ENCODE measurements at places on chromosomes 2 and 18. TPM values are rescaled to one million over a fixed set of nuclear protein-coding genes. Genes with fewer than 3 reads are reported as not detected.

- H3K27ac ChIP-seq: peak overlapping the region; percentile 22
- DNase-seq: no peak
- peaks cover 20% of the 10 kb centered on the region for H3K36me3 ChIP-seq
- H3K4me1 ChIP-seq: peaks cover 78% of the 10 kb centered on the region
Measured at GRCh38 chr2:98701230-98701629, 29.7 kb downstream of the MGAT4A start.

Gene SCN7A
- not detected for total RNA-seq

GRCh38 chr18:6341709-6342108 lies 73.0 kb downstream of the L3MBTL4 start:
- no peaks in the 10 kb centered on the region for H3K27me3 ChIP-seq
- H3K27ac ChIP-seq: no peak overlapping the region
- no peaks in the 10 kb centered on the region for H3K4me1 ChIP-seq

Gene USP40
- total RNA-seq: 12.0 TPM

DNA sequence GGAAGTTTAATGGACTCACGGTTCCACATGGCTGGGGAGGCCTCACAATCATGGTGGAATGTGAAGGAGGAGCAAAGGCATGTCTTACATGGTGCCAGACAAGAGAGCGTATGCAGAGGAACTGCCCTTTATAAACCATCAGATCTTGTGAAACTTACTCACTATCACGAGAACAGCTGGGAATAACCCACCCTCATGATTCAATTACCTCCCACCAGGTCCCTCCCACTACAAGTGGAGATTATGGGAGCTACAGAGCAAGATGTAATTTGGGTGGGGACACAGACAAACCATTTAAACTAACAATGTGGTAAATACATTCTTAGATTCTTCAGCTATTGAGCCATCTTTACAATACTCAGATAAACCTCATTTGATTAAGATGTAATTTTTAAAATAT lies 176.1 kb downstream of the SH3BP4 start:
- no peak for DNase-seq
- H3K4me1 ChIP-seq: no peaks in the 10 kb centered on the region
- H3K36me3 ChIP-seq: no peaks in the 10 kb centered on the region

Gene SP9
- total RNA-seq: not detected

DNA sequence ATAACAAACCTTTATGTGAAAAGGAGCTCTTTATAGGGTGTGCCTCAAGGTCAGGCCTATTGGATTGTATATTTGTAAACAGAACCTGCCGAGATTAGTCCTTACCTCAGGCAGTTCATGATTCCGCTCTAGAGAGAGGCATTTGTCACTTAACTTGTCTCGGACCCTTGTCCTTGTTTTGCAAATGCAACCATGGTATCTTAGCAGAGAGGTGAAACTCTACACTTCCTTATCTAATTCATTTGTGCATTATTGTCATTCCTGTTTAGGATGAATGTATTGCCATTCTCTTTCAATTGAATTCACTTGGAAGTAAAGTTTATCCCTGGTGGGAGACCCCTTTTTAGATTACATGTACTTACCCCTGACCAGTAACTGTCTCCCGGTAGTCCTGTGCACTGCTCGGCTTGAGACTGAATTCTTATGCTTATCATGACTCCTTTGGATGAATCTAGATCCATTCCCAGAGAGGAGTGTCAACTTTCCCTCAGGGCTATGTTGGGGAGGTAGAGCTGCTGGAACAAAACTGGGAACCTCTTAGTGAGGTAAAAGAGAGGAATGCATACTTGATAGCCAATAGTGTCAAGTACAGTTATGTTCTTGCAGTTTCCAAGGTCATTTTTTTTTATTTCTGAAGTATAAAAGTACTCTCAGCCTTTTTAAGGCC lies 46.6 kb downstream of the SGPP2 start:
- no peaks in the 10 kb centered on the region for H3K36me3 ChIP-seq
- no peak overlapping the region for H3K4me3 ChIP-seq
- peaks cover 10% of the 10 kb centered on the region for H3K27me3 ChIP-seq
- H3K4me1 ChIP-seq: no peaks in the 10 kb centered on the region
- H3K27ac ChIP-seq: no peak overlapping the region
- DNase-seq: no peak

GRCh38 chr2:162258686-162259085 lies 15.4 kb upstream of the FAP start:
- no peaks in the 10 kb centered on the region for H3K36me3 ChIP-seq
- no peak overlapping the region for H3K27ac ChIP-seq
- peaks cover 11% of the 10 kb centered on the region for H3K4me1 ChIP-seq
- H3K4me3 ChIP-seq: no peak overlapping the region
- H3K27me3 ChIP-seq: peaks cover 2% of the 10 kb centered on the region

- no peaks in the 10 kb centered on the region for H3K36me3 ChIP-seq
- no peaks in the 10 kb centered on the region for H3K4me1 ChIP-seq
- no peak for DNase-seq
- no peaks in the 10 kb centered on the region for H3K27me3 ChIP-seq
- no peak overlapping the region for H3K4me3 ChIP-seq
- H3K27ac ChIP-seq: no peak overlapping the region
Measured at GRCh38 chr18:65287652-65288051, 463.2 kb upstream of the CDH7 start.

- no peaks in the 10 kb centered on the region for H3K36me3 ChIP-seq
- DNase-seq: no peak
- peaks cover 72% of the 10 kb centered on the region for H3K27me3 ChIP-seq
- H3K4me3 ChIP-seq: no peak overlapping the region
- no peak overlapping the region for H3K27ac ChIP-seq
- peaks cover 12% of the 10 kb centered on the region for H3K4me1 ChIP-seq
Measured at GRCh38 chr2:219516888-219517287, 2.6 kb downstream of the ASIC4 start.

DNA sequence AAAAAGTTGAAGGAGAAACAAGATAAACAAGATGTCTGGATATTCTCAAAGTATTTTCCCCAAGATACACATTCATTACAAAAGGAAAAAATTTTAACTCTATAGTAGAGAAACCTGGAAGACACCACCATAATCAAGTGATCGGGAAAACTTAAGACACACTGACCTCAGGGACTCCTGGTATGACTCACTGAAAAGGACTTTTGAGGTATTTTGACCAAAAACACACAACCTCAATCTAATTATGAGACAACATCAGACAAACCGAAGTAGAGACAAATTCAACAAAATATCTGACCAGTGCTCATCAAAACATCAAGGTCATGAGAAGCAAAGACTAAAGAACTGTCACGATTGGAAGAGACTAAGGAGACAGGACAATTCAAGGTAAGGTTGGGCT lies 34.7 kb downstream of the LPIN2 start:
- DNase-seq: no peak
- peaks cover 84% of the 10 kb centered on the region for H3K4me1 ChIP-seq
- peak overlapping the region; percentile 98 for H3K27ac ChIP-seq
- peaks cover 59% of the 10 kb centered on the region for H3K36me3 ChIP-seq
- peak overlapping the region; percentile 74 for H3K4me3 ChIP-seq

- no peak overlapping the region for H3K27ac ChIP-seq
- no peaks in the 10 kb centered on the region for H3K36me3 ChIP-seq
- H3K4me1 ChIP-seq: no peaks in the 10 kb centered on the region
- no peak overlapping the region for H3K4me3 ChIP-seq
Measured at GRCh38 chr2:212015588-212015987, 523.0 kb downstream of the ERBB4 start.

GRCh38 chr2:119748135-119748534 lies 11.6 kb upstream of the PTPN4 start:
- no peak overlapping the region for H3K27ac ChIP-seq
- no peak for DNase-seq
- no peaks in the 10 kb centered on the region for H3K36me3 ChIP-seq

DNA sequence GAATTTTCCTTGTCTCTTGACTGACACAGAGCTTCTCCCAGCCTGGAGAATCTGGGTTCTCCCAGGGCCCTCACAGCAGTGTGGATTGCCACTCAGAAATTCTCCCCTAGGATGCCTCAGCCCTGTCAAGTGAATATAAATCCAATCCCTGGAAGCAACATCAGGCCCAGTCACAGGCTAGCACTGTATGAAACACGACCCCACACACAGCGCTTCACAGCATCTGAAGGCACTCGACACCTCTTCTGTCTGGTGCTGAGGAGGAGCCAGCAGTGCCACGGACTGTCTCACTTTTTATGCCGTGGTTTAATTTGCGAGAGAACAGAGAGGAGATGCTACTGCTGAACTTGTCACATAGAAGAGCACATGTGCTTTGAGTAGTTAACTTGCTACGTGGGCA lies 164.5 kb downstream of the NAPG start:
- no peaks in the 10 kb centered on the region for H3K36me3 ChIP-seq
- H3K4me1 ChIP-seq: no peaks in the 10 kb centered on the region
- H3K4me3 ChIP-seq: no peak overlapping the region
- H3K27me3 ChIP-seq: peaks cover 3% of the 10 kb centered on the region
